ENCODE measurements at places on chromosomes 7 and 10. TPM values are rescaled to one million over a fixed set of nuclear protein-coding genes. Genes with fewer than 3 reads are reported as not detected.
A peak's percentile ranks its signal among the peaks of the same experiment; 100 is the strongest.

DNA sequence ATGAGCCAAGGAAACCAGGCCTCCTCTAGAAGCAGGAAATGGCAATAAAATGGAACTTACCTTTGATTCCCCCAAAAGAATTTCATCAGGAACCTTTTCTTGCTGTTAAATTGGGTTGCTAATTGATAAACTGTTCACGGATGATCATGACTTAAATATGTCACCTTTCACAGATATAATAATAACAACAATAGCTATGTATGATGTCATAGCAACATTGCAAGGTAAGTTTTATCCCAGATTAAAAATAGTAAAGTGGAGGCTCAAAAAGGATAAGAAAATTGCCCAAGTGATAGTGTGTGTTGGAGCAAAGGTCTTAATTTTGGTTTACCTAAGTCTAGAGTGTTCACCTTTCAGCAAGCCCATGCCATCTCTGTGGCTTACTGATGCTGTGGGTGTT, 357.6 kb upstream of the CELF2 start:
- no peak overlapping the region for H3K27ac ChIP-seq
- no peaks in the 10 kb centered on the region for H3K36me3 ChIP-seq
- peaks cover 10% of the 10 kb centered on the region for H3K4me1 ChIP-seq
- H3K4me3 ChIP-seq = no peak overlapping the region

CALML5 gene
- total RNA-seq = not detected

DNA sequence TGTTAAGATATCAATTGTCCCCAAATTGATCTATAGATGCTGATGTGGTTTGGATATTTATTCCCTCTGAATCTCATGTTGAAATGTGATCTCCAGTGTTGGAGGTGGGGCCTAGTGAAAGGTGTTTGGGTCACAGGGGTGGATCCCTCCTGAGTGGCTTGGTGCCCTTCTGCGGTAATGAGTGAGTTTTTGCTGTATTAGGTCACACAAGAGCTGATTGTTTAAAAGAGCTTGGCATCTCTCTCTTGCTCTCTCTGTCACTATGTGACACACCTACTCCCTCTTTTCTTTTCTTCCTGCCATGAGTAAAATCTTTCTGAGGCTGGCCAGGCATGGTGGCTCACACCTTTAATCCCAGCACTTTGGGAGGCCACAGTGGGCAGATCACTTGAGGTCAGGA, 98.2 kb upstream of the KAT6B start:
- H3K4me3 ChIP-seq = no peak overlapping the region
- peaks cover 6% of the 10 kb centered on the region for H3K36me3 ChIP-seq
- no peak for DNase-seq
- no peaks in the 10 kb centered on the region for H3K27me3 ChIP-seq

SMO gene
- 134 TPM for total RNA-seq

SRI gene
- total RNA-seq = 82.6 TPM

DNA sequence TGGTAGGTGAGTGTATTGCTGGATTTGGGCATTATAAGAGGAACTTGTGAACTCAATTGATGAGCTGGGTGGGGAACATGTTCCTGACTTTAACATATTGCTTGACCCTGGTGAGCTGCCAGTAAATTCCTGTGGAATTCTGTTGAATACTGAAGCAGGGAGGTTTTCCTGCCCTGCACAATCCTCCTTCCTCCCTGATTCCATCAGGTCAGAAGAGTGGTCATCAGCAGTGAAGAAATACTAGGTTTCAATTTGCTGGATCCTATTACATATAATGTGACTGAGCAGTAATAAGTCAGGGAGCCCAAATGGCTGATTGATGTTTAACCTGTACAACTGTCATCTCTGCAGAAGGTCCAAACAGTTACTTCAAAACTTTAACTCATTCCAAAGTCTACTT, 581.2 kb downstream of the SUGCT start:
- no peaks in the 10 kb centered on the region for H3K36me3 ChIP-seq
- no peak overlapping the region for H3K4me3 ChIP-seq
- no peak for DNase-seq
- peak overlapping the region; percentile 86 for H3K27ac ChIP-seq

GRCh38 chr7:14201353-14201752, 211.9 kb upstream of the ETV1 start:
- no peak for DNase-seq
- no peaks in the 10 kb centered on the region for H3K36me3 ChIP-seq
- no peak overlapping the region for H3K27ac ChIP-seq
- no peak overlapping the region for H3K4me3 ChIP-seq

DNA sequence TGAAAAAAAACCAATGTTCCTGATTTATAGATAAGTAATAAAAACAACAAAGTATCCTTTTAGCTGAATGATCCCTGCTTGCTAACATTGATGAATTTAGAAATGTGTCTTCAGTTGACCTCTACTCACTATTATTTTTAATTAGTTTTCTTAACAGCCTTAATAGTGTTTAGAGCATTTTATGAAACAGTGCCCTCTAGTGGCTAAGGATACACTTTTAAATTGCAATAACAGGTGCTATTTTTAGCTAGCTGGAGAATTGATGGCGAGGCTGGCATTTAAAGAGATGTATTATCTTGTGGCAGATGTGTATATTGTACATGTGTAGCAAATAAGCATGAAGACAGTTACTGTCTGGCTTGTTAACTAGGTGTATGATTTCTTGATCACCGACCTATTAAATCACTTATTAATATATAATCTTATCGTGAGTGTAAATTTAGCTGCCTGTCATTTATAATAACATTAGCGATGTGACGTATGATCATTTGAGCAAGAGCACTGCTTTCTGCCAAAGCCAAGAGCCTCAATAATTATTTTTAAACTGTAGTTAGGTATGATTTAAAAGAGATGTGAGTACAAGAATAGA, 451.9 kb downstream of the DPP6 start:
- peaks cover 12% of the 10 kb centered on the region for H3K4me1 ChIP-seq
- H3K27ac ChIP-seq = no peak overlapping the region
- no peaks in the 10 kb centered on the region for H3K27me3 ChIP-seq
- no peak for DNase-seq
- H3K4me3 ChIP-seq = no peak overlapping the region

GRCh38 chr10:30828680-30829079, 199.1 kb upstream of the LYZL2 start:
- H3K36me3 ChIP-seq = no peaks in the 10 kb centered on the region
- H3K27ac ChIP-seq = no peak overlapping the region
- no peak for DNase-seq
- H3K4me1 ChIP-seq = peaks cover 64% of the 10 kb centered on the region
- H3K4me3 ChIP-seq = no peak overlapping the region

SFTPA1 gene
- total RNA-seq = not detected

DNA sequence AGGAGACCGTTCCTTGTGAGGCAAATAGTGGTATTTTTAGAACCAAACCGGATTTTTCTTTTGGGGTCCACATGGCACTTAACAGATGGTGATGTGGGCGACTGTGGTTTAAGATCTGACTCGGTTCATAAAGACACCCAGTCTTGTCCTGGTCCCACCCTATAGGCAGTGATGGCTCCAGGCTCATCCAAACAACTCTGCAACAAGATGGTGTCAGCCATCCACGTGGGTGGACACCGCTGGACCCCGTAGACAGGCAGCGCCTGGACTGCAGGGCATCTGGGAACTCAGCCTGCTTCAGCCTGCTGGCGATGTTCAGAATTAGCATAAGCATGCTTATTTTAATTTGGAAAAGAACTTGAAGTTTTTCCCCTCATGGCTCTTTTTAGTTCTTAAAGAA, 258.4 kb upstream of the FZD1 start:
- no peak overlapping the region for H3K4me3 ChIP-seq
- DNase-seq = no peak
- peaks cover 25% of the 10 kb centered on the region for H3K36me3 ChIP-seq
- no peak overlapping the region for H3K27ac ChIP-seq
- no peaks in the 10 kb centered on the region for H3K27me3 ChIP-seq

ITIH5 gene
- total RNA-seq = 17.2 TPM

DNA sequence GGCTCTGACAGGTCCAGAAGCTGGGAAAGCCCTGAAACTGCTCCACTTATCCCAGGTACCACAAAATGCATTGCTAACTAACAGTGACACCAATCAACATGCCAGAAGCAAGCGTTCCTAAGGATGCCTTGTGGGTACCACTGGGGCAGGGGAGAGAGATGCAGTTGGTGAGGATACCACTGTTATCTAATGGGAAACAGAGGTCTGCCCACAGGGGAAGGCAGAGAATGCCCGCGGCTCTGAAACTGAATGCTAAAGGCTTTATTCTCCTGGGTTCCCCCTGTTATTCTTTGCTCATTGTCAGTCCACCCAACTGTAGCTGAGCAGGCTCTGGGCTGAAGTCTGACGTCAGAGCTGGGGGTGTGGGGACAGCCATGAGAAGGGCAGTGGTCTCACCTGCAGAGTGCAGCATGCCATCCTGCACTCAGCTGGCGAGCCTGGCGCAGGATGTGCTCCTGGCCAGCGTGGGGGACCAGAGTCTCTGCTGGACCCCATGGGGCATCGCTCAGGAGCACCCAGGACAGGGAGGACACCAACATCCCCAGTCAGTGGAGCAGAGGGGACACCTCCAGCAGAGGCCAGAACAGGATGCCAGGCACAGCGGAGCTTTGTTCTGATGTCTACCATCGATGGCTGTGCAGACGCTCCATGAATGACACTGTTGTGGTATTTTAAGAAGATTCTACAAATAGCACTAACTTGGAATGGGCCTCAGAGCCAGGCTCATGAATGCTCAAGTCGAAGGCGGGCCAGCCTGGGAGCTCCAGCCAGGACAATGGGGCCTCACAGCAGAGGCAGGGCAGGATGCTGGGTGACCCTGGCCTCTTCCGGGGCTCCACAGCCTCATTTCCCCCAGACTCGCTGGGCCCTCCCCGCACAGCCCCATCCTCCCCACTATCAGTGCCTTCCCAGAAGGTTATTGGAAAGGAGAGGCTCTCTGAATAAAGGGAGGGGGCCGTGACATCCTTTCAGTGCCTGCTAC, 95.8 kb downstream of the ARHGAP22 start:
- H3K4me1 ChIP-seq = peaks cover 9% of the 10 kb centered on the region
- H3K36me3 ChIP-seq = no peaks in the 10 kb centered on the region
- no peaks in the 10 kb centered on the region for H3K27me3 ChIP-seq
- no peak overlapping the region for H3K4me3 ChIP-seq

- peaks cover 31% of the 10 kb centered on the region for H3K36me3 ChIP-seq
- H3K4me1 ChIP-seq = peaks cover 23% of the 10 kb centered on the region
- no peak for DNase-seq
- no peaks in the 10 kb centered on the region for H3K27me3 ChIP-seq
- no peak overlapping the region for H3K4me3 ChIP-seq
These were observed 63.4 kb downstream of the KIAA1217 start for GRCh38 chr10:24272374-24272773.

DNA sequence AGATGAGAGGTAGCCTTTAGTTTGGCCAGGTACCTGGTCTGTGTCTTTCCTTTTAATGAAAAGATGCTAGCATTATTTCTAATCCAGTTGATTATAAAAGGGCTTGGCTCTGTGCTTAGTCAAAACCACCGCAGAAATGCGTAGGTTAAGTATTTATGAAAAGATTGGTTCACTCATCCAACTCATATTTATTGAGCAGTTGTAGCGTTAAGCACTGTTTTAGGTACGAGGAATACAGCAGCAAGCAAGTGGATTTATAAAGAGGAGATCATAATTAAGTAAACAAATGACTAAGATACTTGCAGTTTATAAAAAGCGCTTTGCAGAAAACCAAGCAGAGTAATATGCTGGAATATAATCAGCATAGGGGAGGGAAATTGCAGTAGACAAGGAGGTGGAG, 129.8 kb downstream of the PPP1R17 start:
- H3K27ac ChIP-seq = no peak overlapping the region
- H3K4me1 ChIP-seq = no peaks in the 10 kb centered on the region
- no peak for DNase-seq
- H3K27me3 ChIP-seq = peaks cover 52% of the 10 kb centered on the region

AVPI1 gene
- total RNA-seq = 7.9 TPM

DNA sequence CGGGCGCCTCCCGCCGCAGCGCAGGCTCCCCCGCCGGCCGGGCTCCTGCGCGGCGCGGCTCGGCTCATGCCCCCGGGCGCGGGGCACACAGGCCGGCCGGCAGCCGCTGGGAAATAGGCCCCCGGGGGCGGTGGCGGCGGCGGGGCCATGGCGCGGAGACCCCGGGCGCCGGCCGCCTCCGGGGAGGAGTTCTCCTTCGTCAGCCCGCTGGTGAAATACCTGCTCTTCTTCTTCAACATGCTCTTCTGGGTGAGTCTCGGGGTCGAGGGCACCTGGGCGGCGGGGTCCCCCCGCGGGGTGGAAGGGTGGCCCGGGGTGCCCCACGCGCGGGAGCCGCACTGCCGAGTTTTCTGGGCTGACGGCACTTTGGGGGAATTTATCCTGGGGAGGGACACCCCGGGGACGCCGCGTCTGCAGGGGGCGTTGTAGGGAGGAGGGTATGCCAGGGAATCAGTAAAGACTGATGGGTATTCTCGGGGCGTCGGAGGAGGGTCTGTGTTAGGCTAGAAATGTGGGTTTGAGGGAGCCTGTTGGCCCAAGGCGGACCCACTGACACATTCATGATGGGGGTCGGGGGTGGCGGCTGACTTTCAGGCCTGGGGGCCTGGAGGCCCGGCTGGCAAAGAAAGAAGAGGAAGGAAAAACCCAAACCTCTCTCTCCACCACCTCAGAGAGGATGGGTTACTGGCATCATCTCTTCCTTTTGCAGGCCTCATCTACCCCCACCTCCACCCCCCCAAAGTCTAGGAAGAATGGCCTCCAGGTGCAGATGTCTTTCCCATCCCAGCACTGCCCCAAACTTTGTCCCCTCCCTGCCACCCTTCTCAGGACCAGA, 544 bp downstream of the TSPAN33 start:
- H3K27ac ChIP-seq = no peak overlapping the region
- H3K4me1 ChIP-seq = peaks cover 9% of the 10 kb centered on the region
- DNase-seq = no peak
- H3K36me3 ChIP-seq = no peaks in the 10 kb centered on the region

GRCh38 chr10:72819053-72819452, 74.5 kb upstream of the OIT3 start:
- no peak for DNase-seq
- peaks cover 15% of the 10 kb centered on the region for H3K4me1 ChIP-seq
- H3K4me3 ChIP-seq = no peak overlapping the region
- peaks cover 21% of the 10 kb centered on the region for H3K36me3 ChIP-seq
- no peaks in the 10 kb centered on the region for H3K27me3 ChIP-seq
- no peak overlapping the region for H3K27ac ChIP-seq

DNA sequence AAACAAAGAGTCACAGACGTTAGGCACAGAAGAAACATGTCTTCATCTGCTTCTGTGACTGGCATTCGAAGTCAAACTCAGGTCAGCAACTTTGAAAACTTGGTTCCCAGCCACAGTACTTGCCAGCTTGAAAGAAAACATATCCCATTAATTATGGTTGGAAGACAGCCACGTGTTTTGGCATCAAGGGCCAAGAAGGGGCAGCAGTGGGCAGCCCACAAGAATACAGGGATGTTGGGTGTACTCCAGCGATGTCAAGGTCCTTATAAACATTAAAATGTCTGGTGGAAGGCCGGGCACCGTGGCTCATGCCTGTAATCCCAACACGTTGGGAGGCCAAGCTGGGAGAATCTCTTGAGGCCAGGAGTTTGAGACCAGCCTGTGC, 29.5 kb downstream of the JCAD start:
- peaks cover 42% of the 10 kb centered on the region for H3K4me1 ChIP-seq
- H3K36me3 ChIP-seq = peaks cover 8% of the 10 kb centered on the region
- H3K27ac ChIP-seq = peak overlapping the region; percentile 99

Data from mesothelial cell of epicardium (in vitro differentiated cells).